Foreskin fibroblast (primary cell): ENCODE measurements at places on chromosomes 13 and 19.

DNA sequence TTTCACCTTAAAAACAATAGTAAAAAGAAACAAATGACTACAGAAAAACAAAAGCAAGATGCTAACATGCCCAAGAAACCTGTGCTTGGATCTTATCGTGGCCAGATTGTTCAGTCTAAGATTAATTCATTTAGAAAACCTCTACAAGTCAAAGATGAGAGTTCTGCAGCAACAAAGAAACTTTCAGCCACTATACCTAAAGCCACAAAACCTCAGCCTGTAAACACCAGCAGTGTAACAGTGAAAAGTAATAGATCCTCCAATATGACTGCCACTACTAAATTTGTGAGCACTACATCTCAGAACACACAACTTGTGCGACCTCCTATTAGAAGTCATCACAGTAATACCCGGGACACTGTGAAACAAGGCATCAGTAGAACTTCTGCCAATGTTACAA is 6.0 kb downstream of the CKAP2 start:
- DNase-seq: no peak

DNA sequence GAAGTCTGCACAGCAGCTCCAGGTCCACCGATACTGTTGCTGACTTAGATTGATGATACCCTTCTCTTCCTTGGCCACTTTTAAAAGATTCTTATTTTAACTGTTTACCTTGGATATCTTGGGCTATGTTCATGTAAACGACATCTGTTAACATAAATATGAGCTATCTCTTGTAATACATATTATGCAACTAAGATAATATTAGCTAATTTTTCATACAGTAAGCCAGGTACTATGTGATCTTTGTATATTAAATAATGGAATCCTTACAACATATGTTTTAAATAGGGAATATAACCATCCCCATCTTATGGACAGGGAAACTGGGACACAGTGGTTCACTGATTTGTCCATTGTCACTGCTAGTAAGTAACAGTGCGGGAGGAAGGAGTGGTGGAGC is 37.9 kb downstream of the TNFRSF19 start:
- no peak for DNase-seq

DNA sequence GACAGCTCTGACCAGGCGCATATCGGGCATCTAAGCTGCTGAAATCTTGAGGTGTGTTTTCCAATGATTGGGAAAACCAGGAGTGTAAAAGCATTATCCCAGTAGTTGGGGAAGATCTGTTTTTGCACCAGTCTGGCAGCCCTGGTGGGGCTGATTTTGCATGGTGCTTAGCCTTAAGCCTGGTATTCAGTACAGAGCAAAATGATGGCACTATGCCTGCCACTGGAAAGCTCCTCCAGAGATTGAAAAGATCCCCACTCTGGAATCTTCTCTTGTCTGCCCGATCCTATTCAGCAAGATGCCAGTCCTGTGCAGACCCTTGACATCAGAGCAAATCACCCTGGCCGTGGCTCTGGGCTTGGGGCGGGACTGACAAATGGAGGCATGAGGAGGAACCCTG is 44.7 kb upstream of the SIAH3 start:
- no peak for DNase-seq

- DNase-seq: no peak
Measured at GRCh38 chr19:18104793-18105131, 7.2 kb downstream of the MAST3 start.

- DNase-seq: peak; percentile 48
Measured at GRCh38 chr19:51364200-51365106, 1.7 kb downstream of the ETFB start.

DNA sequence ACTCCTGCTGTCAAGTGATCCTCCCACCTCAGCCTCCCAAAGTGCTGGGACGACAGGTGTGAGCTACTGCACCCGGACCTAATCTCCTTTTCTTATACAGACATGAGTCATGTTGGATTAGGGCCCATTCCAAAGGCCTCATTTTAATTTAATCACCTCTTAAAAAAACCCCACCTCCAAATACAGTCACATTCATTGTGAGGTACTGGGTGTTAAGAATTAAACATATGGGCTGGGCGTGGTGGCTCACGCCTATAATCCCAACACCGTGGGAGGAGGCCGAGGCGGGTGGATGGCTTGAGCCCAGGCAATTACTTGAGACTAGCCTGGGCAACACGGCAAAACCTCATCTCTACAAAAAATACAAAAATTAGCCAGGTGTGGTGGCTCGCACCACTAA is 46.6 kb downstream of the PIN1 start:
- no peak for DNase-seq

DNA sequence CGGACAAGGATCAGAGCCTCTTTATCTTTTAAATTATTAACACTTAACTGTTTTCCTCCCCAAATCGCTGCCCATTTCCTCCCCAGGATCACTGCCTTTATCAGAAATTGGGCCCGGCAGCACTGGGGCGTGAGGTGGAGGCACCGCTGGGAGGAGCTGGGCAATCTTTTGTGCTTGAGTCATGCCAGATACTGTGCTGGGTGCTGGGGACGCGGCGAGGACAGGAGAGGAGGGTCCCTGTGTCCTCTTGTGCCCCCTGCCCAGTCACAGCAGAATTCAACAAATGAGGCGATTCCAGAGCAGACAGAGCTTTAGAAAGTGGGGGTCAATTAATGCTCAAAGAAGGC is 347.8 kb downstream of the ZNF536 start:
- DNase-seq: peak; percentile 31

- no peak for DNase-seq
Measured at GRCh38 chr19:35363001-35363590, 4.8 kb downstream of the FFAR3 start.

DNA sequence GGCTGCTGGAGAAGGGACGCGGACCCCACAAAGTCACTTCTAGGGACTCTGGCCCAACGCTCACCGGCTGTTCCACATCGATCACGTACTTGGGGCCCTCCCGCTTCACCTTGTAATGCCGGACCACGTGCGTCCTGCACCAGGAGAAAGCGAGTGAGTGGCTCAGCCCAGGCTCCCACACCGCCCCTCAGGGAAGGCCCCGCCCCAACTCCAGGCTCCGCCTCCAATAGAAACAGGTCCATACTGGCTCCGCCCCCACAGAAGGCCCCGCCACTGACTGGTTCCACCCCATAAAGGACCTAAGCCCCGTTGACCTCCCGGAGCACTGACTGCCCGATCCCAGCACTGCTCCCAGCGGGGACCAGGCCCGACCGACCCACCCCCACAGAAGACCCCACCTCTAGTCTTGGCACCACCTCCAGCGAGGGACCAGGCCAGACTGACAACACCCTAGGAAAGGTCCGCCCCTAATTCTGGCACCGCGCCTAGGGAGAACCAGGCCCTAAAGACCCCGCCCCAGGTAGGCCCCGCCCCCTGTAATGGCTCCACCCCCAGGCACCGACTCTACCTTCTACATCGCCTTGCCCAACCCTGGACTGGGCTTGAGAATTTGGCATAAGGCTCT is 11.3 kb downstream of the STAP2 start:
- peak; percentile 77 for DNase-seq

DNA sequence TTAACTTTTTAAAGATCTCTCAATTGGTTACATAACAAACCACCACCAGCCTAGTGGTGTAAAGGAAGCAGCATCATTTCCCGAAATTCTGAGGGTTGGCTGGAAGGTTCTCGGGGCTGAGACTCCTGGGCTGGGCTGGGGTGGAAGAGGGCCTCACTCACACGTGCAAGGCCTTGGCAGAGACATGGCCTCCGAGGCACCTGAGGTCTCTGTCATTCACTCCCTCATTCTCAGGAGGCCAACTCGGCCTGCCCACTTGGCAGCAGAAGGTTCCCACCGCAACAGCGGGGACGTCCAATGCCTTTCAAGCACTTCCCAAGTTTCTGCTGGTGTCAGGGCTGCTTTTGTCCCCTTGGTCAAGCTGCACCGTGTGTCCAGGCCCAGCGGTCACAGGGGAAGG is 18.6 kb upstream of the RASA3 start:
- no peak for DNase-seq

GRCh38 chr19:940591-941291 is 14.9 kb downstream of the ARID3A start:
- DNase-seq: no peak

DNA sequence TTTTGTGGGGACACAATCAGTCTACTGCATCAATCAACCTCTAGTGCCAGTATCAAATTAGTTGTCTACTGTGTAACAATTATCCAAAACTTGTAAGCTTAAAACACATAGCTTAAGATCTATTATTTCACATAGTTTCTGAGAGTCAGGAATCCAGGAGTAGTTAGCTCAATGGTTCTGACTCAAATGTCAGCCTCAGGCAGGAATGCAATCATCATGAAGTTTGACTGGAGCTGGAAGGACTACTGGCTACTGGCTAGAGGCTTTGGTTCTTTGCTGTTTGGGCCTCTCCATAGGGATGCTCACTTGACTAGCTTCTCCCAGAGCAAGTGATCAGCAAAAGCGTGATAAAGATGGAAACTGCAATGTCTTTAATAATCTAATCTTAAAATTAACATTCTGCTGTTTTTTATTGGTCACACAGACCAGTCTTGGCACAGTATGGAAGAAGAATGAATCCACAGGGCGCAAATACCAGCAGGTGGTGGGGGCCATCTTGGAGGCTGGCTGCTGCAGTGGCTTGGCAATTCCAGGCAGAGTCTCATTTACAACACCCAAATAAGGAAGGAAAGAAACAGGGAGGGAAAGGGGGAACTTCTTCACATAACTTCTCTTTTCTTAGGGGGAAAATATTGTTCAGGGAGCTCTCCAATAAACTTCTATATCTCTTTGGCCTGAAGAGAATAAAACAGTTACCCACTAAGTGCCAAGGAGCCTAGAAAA is 15.7 kb downstream of the CAB39L start:
- DNase-seq: no peak

DNA sequence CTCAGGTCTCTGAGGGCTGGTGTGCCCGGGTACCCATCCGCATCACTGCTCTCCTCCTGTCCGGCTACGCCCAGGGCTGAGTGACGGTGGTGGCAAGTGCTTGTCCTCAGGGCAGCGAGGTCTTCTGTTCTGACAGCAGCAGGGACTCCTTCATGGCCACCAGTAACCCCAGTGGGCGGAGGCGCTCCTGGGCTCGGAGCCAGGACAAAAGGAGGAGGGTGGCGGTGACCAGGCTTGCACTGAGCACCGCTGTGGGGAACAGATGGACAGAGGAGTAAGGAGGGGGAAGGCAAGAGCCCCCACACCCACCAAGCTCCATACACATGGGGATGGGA is 5.8 kb downstream of the CD320 start:
- DNase-seq: peak; percentile 41

- DNase-seq: no peak
Measured at GRCh38 chr13:61913183-61913582, 497.5 kb upstream of the PCDH20 start.

DNA sequence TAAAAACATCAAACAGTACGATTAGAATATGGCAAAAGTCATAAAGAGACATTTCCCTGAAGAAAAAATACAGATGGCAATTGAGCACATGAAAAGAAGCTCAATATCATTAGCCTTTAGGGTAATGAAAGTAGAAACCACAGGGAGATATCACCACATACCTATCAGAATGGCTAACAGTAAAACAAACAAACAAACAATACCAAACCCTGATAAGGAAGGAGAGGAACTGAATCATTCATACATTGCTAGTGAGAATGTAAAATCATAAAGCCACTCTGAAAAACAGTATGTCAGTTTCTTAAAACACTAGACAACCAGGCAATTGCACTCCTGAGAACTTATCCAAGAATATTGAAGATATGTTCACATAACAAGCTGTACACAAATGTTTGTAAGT is 1342.5 kb upstream of the SLC10A2 start:
- no peak for DNase-seq

- peak; percentile 63 for DNase-seq
Measured at GRCh38 chr13:23871616-23872220, 17.5 kb downstream of the MIPEP start.

GRCh38 chr13:35961461-35962220 is 169.5 kb downstream of the DCLK1 start:
- no peak for DNase-seq

GRCh38 chr19:48120505-48120904 is 9.9 kb upstream of the PLA2G4C start:
- DNase-seq: peak; percentile 32
